ENCODE measurements at places on chromosomes 5 and 9. TPM values are rescaled to one million over a fixed set of nuclear protein-coding genes. Genes with fewer than 3 reads are reported as not detected.

Gene SLC6A7
- polyA plus RNA-seq = not detected

GRCh38 chr5:103624675-103625074 lies 62.1 kb upstream of the NUDT12 start:
- DNase-seq = no peak

DNA sequence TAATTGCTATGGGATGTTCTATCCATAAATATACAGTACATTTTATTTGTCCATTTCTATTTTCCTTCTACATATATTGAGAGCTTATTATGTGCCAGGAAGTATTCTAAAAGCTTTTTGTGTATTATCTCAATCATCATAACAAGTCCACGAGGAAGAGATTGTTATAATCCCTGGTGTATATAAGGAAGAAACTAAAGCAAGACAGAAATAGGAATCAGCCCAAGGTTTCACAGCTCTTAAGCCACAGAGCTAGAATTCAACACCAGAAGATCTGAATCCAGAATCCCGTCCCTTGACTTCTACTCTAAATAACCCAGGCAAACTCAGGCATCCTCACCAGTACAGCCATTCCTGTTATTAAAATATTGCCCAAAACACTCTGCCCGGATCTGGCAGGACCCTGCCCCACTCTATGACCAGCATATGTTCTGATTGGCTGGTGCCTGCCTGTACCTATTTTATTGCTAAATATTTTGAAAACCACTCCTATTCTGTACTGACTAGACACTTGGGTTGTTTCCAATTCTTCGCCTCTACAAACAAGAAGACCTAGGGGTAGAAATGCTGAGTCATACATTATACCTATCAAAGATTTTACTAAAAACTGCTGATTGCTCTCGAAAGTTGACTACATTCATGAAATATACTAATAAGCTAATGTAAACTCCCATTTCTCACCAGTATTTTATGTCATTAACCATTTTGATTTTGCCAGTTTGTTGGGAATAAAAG lies 297.4 kb downstream of the ENC1 start:
- peak; percentile 79 for DNase-seq

DNA sequence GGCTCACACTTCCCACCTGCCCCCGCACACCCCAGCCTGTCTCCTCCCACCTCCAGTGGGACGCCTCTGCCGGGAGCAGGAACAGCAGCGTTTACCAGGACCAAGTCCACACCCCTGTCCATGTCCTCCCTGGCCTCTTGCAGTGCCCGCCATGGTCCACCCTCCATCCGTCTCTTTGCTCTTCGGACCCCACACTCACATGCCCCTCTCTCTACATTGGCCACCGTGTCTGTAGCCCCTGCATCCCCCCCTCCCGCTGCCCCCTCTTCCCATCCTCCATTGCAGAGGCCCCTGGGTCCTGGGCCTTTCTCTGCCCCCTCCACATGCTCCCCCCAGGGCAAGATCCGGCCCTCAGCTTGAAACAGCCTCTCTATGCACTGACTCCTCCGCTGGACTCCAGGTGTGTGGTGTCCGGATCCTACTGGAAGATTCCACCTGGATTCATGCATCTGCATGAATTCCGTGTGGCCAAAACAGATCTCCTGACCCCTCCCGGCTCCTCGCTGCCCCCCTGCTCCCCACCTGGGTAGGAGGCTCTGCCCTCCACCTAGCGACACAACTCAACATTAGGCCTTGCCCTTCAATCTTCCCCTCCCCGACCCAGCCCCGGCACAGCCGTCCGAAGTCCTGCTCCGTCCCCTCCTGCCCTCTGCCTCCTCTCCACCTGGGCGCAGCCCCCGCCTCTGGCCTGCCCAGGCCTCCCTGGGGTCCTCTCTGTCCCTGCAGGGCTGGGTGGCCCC lies 168.5 kb downstream of the OLFM1 start:
- no peak for DNase-seq
